ENCODE measurements at places on chromosomes 3 and 15.

GRCh38 chr3:120497818-120498217 lies 47.0 kb upstream of the FSTL1 start:
- no peak for DNase-seq

GRCh38 chr15:70559265-70560239 lies 203.8 kb downstream of the UACA start:
- peak; percentile 69 for DNase-seq

DNA sequence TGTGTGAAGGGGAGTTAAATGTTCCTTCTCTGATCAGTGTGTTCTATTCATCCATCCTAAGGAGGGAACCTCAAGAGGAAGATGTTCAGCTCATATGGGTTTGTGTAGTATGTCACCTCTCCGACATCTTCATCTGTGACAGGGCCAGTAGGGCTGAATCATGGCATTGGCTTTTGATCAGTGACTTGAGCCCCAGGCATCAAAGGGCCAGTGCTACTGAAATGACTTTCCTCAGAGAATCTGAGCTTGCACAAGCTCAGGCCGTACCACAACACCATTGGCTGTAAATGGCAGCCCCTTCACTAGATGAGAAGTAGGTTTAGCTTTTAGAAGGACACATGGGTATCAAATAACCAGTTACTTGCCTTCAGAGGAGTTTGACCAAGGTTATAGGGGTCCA lies 183.2 kb upstream of the NR2E3 start:
- DNase-seq = no peak

DNA sequence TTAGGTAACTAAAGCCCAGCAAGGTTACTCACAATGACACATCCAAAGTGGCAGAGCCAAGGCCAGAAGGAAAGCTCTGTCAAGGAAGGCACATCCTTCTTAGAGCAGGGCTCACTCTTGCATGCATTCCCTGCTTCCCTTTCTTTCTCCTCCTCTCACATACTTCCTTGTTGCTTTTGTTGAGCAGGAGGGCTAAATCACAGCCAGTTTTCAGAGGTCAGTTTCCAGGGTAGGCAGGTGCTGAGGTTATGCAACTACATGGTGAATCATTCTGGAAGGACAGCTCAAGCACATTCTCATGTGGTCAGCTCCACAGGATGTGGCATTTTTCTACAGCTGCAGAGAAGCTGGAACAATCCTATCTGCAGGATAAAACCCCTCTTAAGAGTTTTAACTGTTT lies 275.6 kb downstream of the ZNF621 start:
- no peak for DNase-seq

DNA sequence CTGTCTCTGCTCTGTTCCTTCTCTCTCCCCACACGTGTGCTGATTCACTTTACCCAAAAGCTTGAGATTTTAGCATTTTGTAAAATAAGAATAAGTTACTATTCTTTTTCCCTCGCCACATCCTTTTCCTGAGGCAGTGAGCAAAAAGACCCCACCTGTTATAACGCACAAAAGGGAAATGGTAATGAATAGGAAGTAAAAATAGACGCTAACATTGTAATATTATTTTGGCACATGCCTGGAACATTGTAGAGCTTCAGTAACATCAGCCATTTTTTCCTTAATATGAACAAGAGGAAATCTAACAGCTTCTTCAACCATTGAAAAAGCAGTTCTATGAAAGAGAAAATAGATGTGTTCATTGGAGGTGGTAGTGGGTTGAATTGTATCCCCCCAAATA lies 40.5 kb downstream of the CD200 start:
- DNase-seq = no peak

GRCh38 chr3:129526121-129526900 lies 2.1 kb upstream of the RHO start:
- peak; percentile 2 for DNase-seq
